ENCODE measurements at places on chromosomes 6 and 20.

- no peak for DNase-seq
Observed at GRCh38 chr6:26311012-26311384, 54.0 kb upstream of the BTN3A2 start.

DNA sequence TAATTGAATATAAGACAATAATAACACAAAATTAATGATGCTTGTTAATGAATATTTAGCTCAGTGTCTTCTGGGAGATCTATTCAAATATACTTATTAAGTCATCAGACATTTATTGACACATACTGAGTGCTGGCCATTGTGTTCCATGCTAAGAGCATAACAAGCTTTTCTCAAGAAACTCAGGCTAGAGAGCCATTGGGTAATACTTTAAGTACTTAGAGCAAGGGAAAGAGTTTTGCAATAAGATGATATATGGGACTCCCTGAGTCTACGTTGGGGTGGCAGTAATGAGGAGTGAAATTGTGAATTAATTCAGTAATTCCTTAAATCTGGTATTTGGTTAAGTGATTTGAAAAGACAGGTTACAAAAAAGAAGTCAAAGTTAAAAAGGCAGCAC lies 11.1 kb downstream of the TMEM200A start:
- DNase-seq: no peak

GRCh38 chr6:11241793-11242201 lies 9.3 kb upstream of the NEDD9 start:
- DNase-seq: no peak

DNA sequence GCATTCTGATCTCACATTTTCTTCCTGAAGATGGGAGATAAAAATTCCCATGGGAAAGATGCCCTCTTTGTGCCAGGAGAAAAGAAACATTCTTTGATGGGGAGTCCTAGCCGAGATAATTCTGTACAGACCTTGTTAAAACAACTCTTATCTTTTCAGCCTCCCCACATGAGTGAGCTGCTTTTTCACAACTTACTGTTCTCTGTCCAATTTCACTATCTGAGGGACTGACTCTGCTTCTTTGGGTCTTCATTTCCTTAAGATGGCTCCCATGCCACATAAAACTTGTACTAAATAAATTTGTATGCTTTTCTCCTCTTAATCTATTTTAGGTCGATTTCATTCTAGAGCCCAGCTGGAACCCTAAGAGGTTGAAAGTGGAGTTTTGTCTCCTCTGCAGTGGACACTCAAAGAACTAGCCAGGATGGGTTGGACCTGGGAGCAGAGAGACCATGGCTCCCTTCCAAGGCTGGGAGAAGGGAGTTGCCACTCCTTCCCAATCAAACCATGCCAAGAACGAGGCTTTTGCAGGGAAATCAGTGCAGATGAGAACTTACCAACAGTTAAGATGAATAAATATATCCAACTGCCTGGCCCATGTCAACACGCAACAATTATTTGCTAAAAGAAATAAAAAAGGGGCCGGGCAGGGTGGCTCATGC lies 285.8 kb upstream of the SULF2 start:
- DNase-seq: no peak

GRCh38 chr6:5984150-5985089 lies 22.3 kb downstream of the NRN1 start:
- DNase-seq: no peak

DNA sequence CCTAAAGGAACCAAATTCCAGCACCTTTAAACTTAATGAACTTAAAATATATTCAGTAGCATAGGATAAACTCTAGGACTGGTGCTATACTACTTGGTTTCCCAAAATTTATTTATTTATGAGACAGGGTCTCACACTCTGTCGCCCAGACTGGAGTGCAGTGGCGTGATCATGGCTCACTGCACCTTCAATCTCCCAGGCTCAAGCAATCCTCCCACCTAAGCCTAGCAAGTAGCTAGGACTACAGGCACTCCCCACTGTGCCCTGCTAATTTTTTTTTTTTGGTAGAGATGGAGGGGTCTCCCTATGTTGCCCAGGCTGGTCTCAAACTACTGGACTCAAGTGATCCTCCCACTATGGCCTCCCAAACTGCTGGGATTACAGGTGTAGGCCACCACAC lies 21.4 kb downstream of the EIF2S2 start:
- no peak for DNase-seq

GRCh38 chr20:8726460-8726859 lies 342.4 kb upstream of the PLCB4 start:
- DNase-seq: no peak

DNA sequence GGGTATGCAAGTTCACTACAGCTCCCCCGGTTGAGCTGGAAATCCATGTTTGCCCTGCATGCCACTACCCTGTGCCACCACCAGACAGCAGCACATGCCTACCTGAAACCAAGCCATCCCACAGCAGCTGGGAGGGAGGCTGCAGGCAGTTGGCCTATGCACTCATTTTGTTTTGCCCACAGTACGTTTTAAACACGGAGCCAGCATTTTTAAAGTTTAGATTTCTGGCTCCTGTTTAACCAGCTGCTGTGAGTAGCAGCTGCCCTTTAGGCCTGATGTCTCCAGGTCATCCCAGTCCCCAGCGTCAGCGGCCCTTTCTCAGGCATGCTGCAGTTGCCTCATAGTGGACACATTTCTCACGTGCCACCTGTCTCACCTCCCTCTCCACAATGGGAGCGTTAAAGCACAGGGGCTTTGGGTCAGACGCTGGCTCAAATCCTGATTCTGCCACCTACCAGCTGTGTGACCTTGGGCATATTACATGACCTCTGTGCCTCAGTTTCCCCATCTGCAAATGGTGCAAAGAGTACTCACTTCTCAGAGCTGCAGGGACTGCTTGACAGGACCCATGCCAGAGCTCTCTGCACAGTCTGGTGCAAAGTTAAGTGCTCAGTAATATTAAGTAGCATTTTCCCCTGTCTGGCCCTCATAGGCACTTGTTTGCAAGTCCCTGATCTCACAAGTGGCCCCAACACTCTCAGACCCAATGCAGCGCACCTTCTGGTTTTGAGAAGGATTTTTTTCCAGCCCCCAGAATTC lies 8.2 kb upstream of the UBE2V1 start:
- DNase-seq: peak; percentile 36

DNA sequence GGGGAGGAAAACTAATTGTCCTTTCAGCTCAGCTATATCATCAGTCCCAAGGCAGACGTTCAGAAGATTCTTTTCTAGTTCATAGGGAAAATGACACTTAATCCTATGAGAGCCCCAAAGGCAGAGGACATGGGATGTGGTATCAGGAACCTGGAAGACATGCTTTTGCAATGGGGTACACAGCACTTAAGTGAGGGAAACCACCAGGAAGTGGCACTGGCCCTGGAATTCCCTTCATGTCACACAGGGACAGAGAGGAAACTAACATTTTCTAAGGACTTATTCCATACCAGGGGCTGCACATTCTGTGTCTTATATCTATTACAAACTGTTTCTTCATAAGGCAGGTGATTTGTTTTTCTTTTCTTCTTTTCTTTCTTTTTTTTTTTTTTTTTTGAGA lies 28.2 kb downstream of the VPS52 start:
- no peak for DNase-seq

- peak; percentile 69 for DNase-seq
Observed at GRCh38 chr6:139891471-139891870, 517.0 kb upstream of the CITED2 start.

- no peak for DNase-seq
Observed at GRCh38 chr6:48775157-48775556, 664.2 kb upstream of the PTCHD4 start.

GRCh38 chr6:32662836-32663235 lies 3.6 kb downstream of the HLA-DQB1 start:
- DNase-seq: no peak

- no peak for DNase-seq
Observed at GRCh38 chr6:107019047-107019446, 9.0 kb upstream of the MTRES1 start.

DNA sequence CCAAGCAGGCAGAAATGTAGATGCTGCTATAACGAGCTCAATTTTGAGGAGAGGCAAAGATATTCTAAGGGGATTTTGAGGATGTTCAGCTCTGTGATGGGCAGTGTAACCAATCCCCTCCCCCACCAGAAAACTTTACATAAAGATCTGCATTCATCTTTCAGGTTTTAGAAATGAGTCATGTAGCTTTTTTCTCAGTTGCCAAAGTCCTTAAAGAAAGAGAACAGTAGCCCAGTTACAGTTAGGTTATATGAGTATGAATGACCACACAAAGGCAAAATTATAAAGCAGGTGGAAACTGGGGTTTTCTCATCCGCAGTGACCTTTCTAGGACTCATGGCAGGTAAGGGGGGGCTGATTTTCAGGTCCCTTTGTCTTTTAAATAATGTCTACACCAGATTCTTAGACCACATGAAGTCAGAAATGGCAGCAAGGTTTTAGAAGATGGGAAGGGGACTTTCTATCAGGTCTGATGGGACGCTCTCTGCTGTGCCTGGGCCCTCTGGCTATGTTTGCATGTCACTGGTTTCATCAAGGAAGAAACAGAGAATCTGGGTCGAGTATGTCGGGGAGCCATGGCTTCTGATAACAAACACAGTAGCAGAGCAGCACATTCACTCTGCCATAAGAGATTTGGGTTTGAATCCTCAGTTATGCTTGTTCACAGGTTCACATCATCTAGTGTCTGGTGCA lies 94.7 kb downstream of the CLIC5 start:
- DNase-seq: no peak

DNA sequence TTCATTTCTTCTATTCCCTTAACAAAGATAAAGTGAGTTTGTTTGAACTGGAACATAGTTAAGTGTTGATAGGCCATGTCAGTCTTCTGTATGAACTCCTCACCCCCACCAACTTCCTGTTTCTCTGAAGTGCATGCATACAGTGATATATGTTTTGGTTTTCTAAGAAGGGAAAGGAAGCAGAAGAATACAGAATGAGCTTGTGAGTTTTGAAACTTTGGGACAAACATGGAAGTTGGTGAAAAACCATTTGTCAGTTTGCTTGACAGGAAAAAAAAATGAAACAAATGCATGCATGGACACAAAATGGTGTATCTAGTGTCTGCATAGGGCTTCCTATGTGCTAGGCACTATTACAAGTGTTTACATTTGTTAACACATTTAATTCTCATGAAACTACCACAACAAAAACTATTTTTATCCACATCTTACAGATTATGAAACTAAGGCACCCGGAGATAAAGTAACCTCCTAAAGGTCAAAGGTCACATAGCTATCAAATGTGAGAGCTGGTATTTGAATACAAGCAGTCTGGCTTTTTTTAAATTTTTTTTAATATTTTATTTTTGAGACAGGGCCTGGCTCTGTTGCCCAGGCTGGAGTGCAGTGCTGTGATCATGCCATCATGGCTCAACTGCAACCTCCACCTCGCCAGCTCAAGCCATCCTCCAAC lies 105.9 kb downstream of the ADGRB3 start:
- no peak for DNase-seq

- DNase-seq: no peak
Observed at GRCh38 chr20:38091441-38092216, 58.1 kb downstream of the RPRD1B start.

- no peak for DNase-seq
Observed at GRCh38 chr6:34232901-34233300, 3.8 kb upstream of the HMGA1 start.

- no peak for DNase-seq
Observed at GRCh38 chr6:82410151-82410648, 46.6 kb downstream of the TPBG start.

- DNase-seq: no peak
Observed at GRCh38 chr6:149608381-149608982, 40.0 kb downstream of the KATNA1 start.

- no peak for DNase-seq
Observed at GRCh38 chr6:23280437-23280836, 711.1 kb downstream of the HDGFL1 start.

- peak; percentile 84 for DNase-seq
Observed at GRCh38 chr6:157148391-157149323, 174.7 kb downstream of the TMEM242 start.

DNA sequence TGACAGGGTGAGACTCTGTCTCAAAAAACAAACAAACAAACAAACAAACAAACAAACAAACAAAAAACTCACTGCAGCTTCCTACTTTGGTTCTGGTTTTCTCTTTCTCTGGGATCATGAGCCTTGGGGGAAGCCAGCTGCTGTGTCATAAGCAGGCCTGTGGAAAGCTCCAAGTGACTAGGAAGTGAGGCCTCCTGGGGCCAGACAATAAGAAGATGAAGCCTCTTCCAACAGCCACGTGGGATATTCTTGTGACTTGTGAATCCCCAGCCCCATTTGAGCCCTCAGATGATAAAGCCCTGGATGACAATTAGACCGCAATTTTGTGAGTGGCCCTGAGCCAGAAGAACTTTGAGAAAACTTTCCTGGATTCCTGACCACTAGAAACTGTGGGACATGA lies 11.4 kb downstream of the HLA-A start:
- DNase-seq: no peak

- no peak for DNase-seq
Observed at GRCh38 chr6:37192666-37193065, 22.7 kb downstream of the PIM1 start.

- DNase-seq: no peak
Observed at GRCh38 chr6:39729945-39730344, 4.7 kb upstream of the KIF6 start.

DNA sequence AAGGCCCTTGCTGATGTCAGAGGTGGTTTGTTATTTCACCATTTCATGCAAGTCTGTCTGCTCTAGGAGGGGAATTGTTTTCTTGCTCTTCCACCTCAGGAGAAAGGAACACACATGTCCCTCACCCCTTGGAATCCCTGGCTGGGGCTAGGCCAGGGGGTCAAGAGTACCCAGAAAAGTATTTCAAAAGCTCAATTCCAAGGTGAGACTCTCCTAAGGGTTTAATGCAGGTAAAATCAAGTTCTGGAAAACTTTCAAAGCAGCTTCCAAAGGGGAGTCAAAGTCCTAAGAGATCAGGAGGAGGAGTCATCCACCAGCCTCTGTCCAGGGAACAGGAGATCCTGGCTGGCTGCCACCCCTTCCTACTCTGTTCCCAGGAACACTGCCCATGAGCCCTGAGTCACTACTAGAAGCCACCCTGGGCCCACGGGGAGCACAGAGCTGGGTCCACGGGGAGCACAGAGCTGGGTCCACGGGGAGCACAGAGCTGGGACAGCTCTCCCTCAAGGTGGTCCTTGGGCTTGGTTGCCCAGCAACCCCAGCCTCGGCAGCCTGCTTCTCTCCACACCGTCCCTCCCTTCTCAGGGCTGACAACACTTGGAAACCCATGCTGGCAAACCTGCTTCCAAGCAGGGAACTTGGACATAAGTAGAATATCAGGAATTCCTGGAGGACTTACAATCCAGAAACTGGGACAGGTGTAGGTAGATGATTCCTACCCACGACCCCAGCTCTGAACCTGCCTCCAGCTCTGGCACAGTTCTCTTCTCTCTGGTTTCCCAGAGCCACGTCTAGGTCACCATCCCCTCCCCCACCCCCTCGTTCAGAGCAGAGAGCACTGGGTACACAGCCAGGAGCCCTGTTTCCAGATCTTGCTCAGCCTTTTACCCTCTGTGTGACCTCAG lies 35.3 kb upstream of the CDKN1A start:
- DNase-seq: peak; percentile 48

GRCh38 chr6:23533311-23533710 lies 592.7 kb upstream of the NRSN1 start:
- DNase-seq: no peak

- no peak for DNase-seq
Observed at GRCh38 chr20:35968930-35969329, 540 bp downstream of the CNBD2 start.

- DNase-seq: no peak
Observed at GRCh38 chr6:158718461-158719046, 68.7 kb downstream of the SYTL3 start.

GRCh38 chr20:29408034-29408695 lies 1849.3 kb upstream of the DEFB115 start:
- DNase-seq: no peak
